ENCODE measurements at places on chromosomes 6 and 20. TPM values are rescaled to one million over a fixed set of nuclear protein-coding genes. Genes with fewer than 3 reads are reported as not detected.

Gene BPIFA3
- total RNA-seq, result not detected

Gene TRERF1
- 20.3 TPM for total RNA-seq

DNA sequence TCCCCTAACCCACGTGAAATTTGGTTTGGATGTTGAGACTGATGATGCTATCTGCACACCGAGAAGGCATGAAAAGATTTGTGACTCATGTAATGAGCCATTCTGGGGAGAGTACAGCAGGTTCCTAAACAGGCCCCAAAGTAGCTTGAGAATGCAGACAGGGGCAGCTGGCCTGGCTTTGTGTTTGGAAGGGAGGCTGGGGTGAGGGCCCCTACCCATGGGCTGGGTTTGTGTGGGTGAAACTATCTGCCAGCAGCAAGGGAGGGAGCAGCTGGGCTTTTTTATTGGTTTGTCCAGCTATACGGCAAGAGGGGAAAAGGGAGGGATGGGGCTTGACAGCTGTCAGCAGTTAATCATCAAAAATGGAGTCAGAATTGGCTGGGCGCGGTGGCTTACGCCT, 87.0 kb upstream of the RNF24 start:
- H3K36me3 ChIP-seq, result no peaks in the 10 kb centered on the region
- peaks cover 10% of the 10 kb centered on the region for H3K27me3 ChIP-seq

- no peaks in the 10 kb centered on the region for H3K4me1 ChIP-seq
- H3K4me3 ChIP-seq, result no peak overlapping the region
- H3K27ac ChIP-seq, result no peak overlapping the region
These were observed 8.6 kb upstream of the SLC32A1 start for GRCh38 chr20:38715646-38716045.

DNA sequence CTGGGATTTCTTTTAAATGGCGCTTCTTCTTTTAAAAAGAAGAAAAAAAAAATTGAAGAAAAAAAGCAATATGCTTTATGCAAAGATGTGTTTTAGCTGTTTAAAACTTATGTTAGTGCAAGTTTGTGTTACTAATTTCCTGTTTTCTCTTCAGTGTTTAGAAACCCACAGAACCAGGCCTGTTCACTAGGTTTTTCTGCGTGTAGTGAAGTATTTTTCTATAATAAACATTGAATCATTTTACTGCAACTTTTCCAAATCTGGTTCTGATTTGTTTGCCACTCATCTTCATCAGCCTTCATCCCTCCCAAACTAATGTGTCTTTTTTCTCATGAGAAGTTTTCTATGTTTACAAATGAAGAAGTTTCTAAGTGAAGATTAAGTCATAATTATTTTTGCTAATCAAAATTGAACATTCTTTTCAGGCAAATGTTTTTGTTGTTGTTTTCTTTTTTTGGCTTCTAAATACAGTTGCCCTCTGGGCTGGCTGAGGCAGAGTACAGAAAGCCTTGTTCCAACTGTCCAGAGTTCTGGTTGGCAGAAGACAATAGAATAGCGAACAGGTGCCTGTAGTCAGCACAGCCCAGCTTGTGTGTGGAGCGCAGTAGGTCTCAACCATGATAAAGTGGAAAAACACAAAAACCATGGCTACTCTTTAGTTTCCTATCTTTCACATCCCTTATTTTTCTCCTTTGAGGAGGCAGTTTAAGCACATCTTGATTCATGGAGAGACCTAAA, 14.5 kb downstream of the ZNF76 start:
- DNase-seq, result no peak
- peaks cover 9% of the 10 kb centered on the region for H3K4me1 ChIP-seq
- no peak overlapping the region for H3K27ac ChIP-seq
- H3K36me3 ChIP-seq, result peaks cover 5% of the 10 kb centered on the region
- no peak overlapping the region for H3K4me3 ChIP-seq
- H3K27me3 ChIP-seq, result no peaks in the 10 kb centered on the region

Gene BPIFA1
- not detected for total RNA-seq

DNA sequence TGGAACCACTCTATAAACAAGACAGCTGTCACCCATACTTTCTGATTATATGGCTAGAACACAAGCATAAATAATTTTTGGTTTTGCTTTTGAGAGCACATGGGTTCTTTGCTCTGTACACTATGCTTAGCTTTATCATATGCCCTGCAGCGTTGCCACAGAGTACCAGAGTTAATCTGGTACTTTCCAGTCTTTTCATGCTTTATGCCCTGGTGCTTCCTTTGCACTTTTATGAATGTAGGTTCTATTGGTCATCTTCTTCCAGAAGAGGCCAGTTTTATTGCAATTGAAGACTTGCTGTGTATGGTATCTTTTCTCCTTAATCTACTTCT, 20.8 kb downstream of the SHLD1 start:
- H3K4me1 ChIP-seq, result peaks cover 6% of the 10 kb centered on the region
- H3K36me3 ChIP-seq, result peaks cover 26% of the 10 kb centered on the region
- no peak overlapping the region for H3K4me3 ChIP-seq
- no peak overlapping the region for H3K27ac ChIP-seq
- DNase-seq, result no peak

- peaks cover 4% of the 10 kb centered on the region for H3K36me3 ChIP-seq
- no peak overlapping the region for H3K27ac ChIP-seq
- H3K4me3 ChIP-seq, result no peak overlapping the region
- H3K27me3 ChIP-seq, result no peaks in the 10 kb centered on the region
- no peak for DNase-seq
These were observed 56.6 kb downstream of the SNX14 start for GRCh38 chr6:85537055-85537494.

Gene CLDN20
- not detected for total RNA-seq

Gene NKX2-2
- not detected for total RNA-seq

DNA sequence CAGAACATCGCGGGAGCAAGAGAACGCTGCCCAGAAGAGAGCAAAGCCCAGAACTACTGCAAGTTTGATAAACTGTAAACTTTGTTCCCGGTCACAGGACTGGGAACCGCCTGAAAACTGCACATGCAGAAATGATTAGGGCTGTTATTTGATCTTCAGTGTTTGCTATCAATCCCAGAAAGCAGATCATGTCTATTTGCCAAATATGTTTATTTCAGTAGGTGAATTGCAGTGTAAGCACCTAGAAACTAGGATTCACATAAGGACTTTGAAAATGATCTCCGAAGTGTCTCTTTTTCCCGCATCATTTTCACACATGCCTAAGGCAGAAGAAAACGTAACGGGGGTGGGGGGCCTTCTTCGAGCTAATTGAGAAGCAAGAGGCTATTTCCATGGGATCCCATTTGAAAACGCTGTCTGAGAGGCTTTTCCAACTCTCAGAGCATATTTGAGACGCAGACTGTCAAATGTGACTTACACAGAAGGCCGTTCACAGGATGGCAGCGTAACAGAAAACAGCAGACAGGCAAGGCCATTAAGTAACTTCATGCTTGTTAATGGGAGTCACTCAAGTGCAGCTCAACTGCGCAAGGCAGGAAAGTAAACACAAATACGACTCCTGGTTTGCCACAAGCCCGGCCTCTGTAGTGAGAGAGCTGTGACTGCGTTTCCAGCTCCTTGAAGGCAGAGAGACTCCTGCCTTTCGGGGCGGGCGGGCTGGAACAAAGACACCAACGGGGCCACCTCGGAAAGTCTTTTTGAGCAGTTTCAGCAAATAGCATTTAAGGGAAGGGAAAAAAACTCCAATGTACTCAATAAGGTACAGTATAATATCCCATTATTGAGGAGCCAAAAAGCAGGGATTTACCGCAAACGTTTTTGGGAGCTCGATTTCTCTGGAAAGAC, 144.7 kb upstream of the ZNF217 start:
- no peaks in the 10 kb centered on the region for H3K27me3 ChIP-seq
- H3K4me3 ChIP-seq, result no peak overlapping the region
- H3K27ac ChIP-seq, result no peak overlapping the region
- no peak for DNase-seq
